Renal pelvis (tissue), 12 donors: ENCODE measurements at places on chromosomes 12 and 14. TPM values are rescaled to one million over a fixed set of nuclear protein-coding genes. Genes with fewer than 3 reads are reported as not detected.

DNA sequence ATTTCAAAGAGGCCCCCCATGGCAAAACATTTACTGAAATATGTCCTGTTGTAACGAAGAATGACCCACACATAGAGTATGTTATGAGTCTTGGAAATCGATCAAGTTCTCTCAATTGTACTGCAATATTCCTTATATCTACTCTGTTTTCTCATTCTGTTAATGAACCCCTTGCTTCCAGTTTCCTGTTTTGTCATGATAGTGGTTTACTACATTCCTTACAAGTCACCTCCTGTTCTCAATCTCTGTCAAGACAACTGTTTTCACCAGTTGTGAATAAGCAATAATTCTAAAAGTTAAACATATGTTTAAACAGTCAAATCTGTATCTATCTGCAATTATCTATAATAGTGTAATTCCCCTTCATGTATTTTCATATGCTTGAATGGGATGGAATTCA lies 16.4 kb upstream of the ARID2 start:
- no peak for DNase-seq

GRCh38 chr14:67416085-67416484 lies 4.1 kb upstream of the PLEK2 start:
- DNase-seq, result no peak

DNA sequence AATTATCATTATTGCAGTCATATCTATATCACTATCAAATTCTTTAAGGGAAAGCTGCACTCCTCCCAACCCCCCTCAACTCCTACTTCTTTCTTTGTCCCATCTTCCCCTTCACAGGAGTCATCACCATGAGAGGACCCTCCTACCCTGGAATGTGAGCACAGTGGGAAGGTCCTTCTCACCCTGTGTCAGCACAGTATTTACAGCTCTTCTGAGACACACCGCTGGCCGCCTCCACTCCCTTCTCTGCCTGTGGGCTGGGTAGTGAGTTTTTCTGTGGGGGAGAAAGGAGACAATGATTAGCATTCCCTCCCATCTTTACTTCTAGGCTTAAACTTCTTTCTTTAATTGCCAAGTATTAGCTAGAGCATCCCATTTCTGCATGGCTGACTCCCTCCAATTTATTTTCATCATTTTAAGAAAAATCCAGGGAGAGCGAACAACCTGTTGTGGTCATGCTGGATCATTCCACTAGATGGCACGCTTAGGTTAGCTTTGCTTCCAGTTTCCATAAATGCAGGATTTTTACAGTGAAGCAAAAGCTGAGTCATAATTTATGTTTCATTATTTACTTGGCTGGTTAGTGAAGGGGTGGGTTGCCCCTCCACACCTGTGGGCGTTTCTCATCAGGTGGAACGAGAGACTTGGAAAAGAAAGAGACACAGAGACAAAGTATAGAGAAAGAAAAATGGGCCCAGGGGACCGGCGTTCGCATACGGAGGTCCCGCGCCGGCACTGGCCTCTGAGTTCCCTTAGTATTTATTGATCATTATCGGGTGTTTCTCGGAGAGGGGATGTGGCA lies 188.5 kb downstream of the ALX1 start:
- DNase-seq, result peak; percentile 65

- no peak for DNase-seq
Observed at GRCh38 chr12:40093512-40093911, 12.4 kb downstream of the SLC2A13 start.

GRCh38 chr14:78904094-78904493 lies 733.9 kb downstream of the NRXN3 start:
- DNase-seq, result no peak

GRCh38 chr12:55729819-55730818 lies 1.3 kb upstream of the CD63 start:
- no peak for DNase-seq

GRCh38 chr12:130280742-130281141 lies 56.9 kb upstream of the PIWIL1 start:
- no peak for DNase-seq

- no peak for DNase-seq
Observed at GRCh38 chr12:114916124-114916523, 232.1 kb upstream of the TBX3 start.

DNA sequence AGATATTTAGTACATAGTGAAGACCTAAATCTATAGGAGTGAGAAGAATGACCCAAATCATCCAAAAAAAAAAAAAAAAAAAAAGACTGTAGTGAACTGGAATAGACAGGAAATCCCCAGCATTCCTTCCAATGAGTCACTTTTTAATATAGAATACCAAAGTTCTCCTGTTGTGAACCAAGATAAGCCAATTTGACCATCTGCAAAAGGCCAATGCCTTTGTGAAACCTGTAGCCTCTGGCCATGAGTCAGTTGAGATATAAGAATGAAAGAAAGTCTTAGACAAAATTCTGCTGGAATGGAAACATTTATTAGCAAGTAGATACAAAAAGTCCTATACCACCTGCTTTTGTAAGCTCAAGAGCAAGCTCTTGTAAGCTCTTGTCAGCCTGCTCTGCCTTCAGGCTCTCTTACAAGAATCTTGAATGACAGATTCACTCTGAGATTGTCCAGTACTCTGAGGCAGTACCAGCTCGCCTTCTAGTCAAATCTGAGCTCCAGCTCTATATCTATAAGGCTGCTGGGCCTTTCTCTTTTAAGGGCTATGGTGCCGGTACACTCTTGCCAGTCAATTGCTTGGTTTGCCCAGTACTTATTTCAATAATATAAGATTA lies 243.0 kb upstream of the TMTC1 start:
- no peak for DNase-seq

Gene TEX52
- 2.2 TPM for polyA plus RNA-seq

Gene ERP27
- 20.6 TPM for polyA plus RNA-seq

Gene HRK
- polyA plus RNA-seq, result 0.54 TPM

Gene KCNMB4
- polyA plus RNA-seq, result 20.1 TPM

Gene GYS2
- 0.08 TPM for polyA plus RNA-seq
